Fibroblast of the aortic adventitia (primary cell): ENCODE measurements at places on chromosomes 2 and 18. TPM values are rescaled to one million over a fixed set of nuclear protein-coding genes. Genes with fewer than 3 reads are reported as not detected.

DNA sequence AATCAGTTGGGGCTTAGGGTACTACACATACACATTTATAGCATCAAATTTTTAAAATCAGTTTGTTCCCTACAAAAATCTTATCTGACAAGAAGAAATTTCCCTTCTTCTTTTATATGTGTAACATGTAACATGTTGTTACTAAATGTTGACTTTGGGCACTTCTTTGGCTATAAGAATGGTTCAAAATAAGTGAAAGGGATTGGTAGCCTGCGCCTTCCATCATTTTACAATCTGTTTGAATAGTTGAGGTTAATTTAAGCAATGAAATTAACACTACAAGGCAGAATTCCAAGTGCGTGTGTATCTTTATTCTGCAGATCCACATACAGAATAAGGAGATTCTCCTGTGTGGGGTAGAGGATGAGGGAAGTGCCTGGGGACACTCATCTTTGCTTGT is 30.2 kb upstream of the SPP2 start:
- DNase-seq: no peak

- no peak for DNase-seq
Measured at GRCh38 chr2:54955358-54956110, 94.7 kb downstream of the RTN4 start.

DNA sequence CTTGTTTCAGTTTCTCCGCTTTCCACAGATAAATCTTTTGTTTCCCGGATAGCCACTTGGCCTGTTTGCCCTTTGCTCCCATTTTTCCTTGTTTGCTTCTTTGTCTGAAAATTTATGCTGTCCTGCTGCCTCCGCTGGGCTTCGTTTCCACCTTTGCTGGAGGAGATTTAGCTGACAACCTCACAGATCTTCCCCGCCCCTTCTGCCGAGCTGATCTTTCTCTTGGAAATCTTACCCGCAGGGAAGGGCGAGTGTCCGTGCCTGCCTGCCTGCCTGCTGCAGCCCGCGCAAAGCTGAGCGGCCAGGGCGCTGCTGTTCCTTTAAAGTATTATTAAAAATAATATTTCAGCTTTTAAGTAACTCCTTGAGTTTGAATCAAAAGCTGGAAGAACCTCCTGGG is 1.4 kb upstream of the XRCC5 start:
- no peak for DNase-seq

Gene LRP2
- 0.41 TPM in 1 of 2 replicates, not detected in the other for total RNA-seq

GRCh38 chr18:76453057-76453561 is 41.9 kb downstream of the ZNF516 start:
- DNase-seq: no peak

Gene ASXL3
- 0.54 TPM in 1 of 2 replicates, not detected in the other for total RNA-seq

DNA sequence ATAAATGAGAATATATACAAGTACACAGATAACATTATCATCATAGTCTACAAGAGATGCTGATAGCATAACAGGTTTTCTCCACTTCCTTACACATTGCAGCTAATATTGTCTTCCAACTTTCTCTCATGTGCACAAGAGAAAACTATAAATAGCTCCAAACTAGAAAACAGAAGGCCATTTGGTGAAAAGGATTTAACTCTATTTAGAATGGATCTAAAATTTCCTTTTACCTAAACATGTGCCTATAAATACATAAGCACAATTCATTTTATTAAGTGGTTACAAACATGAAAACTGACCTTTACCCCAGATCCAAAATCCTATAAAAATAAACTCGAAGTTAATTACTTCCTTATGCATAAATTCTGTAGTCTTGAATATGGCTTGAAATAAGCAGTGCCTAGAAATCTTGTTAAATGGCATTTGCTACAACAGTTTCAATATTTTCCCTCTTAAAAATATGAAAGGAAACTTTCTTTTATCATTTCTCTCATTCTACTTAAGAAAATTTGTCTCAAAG is 41.6 kb downstream of the SLC25A12 start:
- DNase-seq: peak; percentile 6

GRCh38 chr2:133378928-133379549 is 189.2 kb downstream of the NCKAP5 start:
- peak; percentile 30 for DNase-seq

- DNase-seq: no peak
Measured at GRCh38 chr2:6957910-6958615, 40.9 kb downstream of the RNF144A start.

DNA sequence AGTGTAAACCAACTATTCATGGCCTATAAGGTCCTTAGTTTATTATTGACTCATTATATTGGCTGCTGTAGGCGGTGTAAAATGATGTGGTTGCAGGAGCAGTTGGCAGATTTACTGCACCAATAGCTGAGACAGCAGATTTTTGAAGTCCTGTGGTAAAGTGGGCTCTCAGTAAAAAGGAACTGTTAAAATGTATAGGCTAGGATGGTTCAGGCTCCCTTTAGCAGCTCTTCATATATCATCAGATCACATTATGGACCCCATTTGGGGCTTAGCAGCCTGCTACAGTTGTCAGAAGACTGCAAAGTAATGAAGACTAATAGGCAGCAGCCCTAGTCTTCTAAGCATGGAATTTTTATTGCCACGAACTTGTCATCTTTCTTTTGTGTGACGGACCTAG is 27.8 kb downstream of the MTX2 start:
- no peak for DNase-seq

DNA sequence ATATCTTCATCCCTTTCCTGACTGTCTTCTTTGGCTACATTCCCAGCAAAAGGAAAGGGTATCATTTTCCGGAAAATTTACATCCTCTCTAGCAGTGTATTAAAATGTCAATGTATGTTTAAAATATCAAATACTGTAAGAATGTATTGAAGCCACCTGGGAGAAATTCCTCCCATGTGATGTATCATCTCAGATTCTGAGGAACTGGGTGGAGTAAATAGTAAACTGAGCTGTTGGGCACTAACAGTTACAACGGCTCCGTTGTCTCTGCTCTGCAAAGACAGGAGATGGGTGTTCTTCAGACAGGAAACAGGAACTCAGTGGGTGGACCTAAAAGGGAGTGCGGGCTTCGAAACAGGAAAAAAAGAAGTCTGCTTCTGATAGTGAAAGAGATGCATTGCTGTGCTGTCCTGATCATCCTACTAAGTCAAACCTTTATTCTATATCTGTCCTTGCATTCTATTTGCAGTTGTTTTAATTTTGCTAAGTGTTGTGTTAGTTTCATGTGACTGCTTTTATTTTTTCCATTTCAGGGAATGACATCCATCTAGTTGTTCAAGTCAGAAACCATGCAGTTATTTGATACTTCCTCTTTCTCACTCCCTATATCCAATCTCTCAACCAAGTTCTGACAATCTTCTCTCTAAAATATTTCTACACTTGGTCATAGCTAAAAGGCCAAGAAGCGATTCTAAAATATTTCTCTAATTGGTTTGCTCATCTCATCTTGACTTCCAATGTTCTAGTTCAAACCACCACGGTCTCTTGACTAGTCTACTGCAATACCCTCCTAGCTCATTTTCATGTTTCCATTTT is 19.4 kb downstream of the DOK1 start:
- no peak for DNase-seq

GRCh38 chr18:62828852-62829251 is 113.5 kb downstream of the PHLPP1 start:
- peak; percentile 6 for DNase-seq

DNA sequence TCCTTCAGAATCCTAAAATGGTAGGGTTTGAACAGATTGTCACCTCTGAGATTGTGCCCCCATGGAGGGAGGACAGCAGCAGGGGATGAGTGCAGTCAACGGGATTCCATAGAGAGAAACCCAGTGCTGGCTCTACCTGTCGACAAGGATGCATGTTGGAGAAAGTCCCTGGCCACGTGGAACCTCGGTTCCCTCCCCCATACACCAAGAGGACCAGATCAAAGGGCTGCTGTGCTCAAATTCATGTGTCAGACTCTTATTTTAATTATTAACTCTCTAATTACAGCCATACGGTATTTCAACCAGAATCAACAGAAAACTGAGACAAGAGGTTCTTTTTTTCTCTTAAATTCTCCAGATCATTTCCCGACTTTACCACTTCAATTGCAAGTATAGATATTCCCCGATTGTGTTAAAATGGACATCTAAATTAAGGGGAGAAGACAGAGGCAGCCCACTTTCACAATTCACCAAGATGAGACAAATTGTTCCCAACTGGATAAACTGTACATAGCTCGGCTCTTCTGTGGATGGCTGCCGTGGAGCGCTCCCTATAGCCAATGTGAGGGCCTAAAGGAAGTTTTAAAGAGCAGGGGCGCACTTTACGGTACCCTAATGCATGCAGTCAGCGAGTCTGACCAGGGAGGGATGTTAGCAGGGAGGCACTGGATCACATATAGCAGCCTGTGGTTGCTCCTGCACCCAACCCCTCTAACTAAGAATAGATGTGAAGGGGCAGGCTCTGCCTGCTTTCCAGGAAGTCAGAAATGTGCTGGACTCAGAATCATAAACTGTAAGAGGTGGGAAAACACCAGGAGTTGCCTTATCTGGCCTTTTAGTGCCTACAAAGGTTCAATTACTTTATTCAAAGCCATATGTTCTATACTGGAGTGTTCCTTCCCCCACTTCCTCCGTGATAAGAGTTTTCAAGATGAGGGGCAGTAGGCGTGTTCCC is 123.1 kb downstream of the CACNB4 start:
- no peak for DNase-seq

- DNase-seq: peak; percentile 65
Measured at GRCh38 chr18:42052122-42052708, 97.2 kb downstream of the PIK3C3 start.
